SHP77 (cell line): ENCODE measurements at places on chromosomes 5 and 9.

DNA sequence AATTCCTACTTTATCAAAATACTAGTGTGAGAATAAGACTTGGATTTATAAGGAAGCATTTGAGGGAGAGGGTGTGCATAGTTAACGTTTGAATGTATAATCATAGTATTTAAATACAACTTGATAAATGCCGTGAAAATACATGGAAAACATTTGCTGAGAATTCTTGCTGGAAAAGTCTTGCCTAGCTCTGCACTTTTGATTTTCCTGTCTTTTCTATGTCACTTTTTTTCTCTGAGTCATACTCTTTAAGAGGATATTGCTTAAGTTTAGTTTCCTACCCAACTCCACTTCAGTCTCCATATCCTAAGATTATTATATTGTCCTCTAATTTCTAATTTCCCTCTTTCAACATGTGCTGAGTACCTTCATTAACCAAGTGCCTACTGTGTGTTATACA lies 616.6 kb upstream of the SEMA6A start:
- DNase-seq = no peak

DNA sequence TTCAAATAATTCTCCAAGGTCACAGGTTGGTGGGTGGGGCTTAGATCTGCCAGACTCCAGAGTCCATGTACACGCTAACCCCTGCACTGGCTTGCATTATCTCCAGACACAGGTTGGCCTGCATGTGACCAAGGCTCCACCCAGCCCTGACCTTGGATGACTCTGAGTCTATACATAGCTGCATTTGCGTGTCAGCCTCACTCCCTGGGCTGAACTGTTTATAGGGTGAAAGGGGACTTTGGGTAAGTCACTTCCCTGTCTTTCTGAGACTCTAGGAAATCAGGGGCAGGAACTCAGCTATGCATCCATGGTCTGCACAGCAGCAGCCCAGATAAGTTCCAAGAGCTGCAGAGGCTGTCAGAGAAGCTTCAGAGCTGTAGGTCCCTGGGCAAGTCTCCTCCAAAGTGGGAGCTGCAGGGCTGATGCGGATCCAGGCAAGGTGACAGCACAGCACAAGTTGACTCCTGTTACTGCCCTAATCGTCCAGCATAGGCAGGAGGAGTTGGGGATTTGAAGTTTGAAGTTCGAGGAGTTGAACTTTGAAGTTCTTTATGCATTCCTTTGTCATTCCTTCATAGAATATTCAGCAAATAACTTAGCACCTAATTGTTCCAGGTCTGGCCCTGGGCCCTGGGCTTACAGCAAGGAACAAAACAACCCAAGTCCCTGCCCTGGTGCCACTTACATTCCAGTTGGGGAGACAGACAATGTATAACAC lies 53.4 kb downstream of the SLC22A5 start:
- no peak for DNase-seq

GRCh38 chr9:136328622-136329041 lies 1.3 kb downstream of the GPSM1 start:
- no peak for DNase-seq

DNA sequence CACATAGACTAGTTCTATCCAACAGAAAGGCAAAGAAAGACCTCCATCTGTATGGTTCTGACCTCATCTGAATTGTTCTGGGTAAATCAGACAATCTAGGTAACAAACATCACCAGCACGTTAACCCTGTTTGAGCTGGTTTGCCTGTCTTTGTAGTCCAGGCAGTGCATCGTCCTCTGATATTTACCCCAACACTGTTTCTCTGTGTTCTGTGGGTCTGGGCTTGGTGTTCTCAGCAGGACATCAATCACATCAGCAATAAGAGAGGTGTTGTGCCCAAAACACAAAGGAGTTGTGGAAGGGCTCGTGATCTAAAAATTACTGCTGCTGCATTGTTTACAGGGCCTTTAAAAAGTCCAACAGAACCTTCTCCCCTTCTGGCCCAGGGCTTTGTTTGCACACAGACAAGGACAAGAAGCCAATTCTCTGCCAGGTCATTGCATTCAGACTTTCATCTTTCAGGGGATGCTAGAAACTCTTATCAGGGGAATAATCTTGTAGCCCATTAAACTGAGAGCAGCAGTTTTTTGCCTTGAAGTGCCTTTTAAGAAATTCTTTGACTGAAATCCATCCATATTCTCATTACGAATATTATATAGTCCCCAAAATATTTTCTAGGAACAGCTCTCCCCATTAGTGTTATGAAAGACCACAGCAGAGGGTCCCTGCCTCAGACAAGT lies 30.5 kb upstream of the MAP1B start:
- DNase-seq = no peak

DNA sequence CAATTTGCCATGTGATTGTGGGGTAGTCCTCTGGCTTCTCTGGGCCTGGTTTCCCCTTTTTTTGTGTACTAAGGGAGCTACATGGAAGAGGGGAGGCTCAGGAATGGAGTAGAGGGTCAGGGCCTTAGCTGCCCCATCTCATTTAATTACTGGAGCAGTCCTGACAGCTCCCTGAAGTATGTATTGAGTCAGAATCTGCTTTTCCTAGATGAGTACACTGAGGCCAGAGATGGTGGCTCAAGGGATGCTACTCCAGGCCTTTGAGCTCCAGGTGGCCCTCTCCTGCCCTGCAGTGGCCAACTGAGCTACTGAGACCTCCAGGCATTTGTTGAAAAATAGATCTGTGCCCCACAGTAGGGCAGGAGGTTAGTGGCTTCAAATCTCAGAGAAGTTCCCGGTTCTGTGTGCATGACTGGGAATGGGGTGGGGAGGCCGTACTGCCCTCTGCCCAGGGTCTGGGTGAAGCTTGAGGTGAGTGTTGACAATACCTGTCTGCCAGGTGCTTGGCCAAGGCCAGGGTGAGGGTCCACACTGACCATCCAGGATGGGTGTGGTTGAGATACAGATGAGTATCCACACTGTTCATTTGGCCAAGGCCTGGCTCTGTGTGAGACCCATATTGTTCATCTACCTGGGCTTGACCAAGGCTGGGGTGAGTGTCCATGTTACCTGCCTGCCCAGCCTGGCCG lies 45.7 kb downstream of the CXXC5 start:
- no peak for DNase-seq

DNA sequence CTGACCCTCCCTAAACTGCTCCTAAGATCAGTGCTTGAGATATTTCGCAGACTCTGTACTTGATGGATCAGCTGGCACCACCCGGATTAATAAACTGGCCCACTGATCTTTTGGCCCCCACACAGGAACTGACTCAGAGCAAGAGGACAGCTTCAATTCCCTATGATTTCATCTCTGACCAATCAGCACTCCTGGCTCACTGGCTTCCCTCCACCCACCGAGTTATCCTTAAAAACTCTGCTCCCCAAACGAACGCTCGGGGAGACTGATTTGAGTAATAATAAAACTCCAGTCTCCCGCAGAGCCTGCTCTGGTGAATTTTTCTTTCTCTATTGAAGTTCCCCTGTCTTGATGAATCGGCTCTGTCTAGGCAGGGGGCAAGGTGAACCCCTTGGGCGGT lies 36.5 kb upstream of the CD180 start:
- no peak for DNase-seq

- peak; percentile 86 for DNase-seq
Observed at GRCh38 chr5:14204785-14205321, 61.7 kb downstream of the TRIO start.

GRCh38 chr9:79210541-79211243 lies 361.1 kb upstream of the TLE4 start:
- no peak for DNase-seq

- no peak for DNase-seq
Observed at GRCh38 chr5:10577371-10578292, 13.8 kb downstream of the ANKRD33B start.

DNA sequence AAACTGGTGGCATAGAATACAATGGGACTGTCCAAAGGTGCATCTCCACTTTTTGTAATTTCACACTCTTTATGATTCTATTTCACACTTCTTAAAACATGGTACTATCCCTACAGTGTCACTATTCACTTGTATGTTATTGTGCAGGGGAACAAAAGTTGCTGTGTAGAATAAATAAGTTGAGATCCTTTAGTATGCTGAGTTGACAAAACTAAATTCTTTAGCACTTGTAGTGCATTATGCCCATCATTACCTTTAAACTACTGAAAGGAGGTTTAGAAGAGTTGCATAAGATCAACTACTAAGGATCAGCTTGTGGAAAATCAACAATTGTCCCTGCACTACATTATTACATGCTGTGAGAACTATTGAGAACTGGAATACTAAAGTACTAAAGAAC lies 1380.9 kb downstream of the PTPRD start:
- DNase-seq = no peak

- DNase-seq = no peak
Observed at GRCh38 chr5:95304711-95305110, 19.8 kb upstream of the MCTP1 start.

GRCh38 chr9:109320331-109320741 lies 523 bp downstream of the EPB41L4B start:
- DNase-seq = no peak

- no peak for DNase-seq
Observed at GRCh38 chr9:29730163-29730562, 2156.9 kb upstream of the C9orf72 start.

- no peak for DNase-seq
Observed at GRCh38 chr5:57174128-57174889, 450 bp downstream of the GPBP1 start.

GRCh38 chr9:112043423-112043822 lies 131.7 kb downstream of the SUSD1 start:
- DNase-seq = no peak

DNA sequence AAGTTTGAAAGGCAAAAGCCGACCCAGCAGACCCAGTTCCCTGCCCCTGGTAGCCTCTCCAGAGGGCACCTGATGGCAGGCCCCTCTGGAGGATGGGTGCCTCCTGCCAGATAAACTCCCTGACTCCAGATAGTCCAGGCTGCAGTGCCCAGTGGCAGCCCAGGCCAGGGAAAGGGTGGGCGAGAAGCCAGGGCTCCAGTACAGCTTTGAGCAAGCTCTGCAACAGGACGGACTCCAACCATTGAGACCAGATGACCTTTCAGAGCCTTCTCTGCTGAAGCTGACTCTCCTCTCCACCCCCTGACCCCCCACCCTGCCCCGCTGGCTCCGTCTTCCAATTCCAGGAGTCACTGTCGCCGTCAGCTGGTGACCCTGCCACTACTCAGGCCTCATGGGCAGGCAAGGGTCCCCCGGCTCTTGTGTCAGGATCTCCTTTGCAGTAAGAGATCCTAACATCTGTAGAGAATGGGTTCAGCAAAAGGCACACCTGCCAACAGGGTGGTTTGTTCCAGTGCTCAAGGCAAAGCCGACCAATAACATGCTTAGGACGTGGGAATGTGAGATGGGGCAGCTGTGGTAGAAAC lies 15.5 kb upstream of the FCN1 start:
- no peak for DNase-seq

- peak; percentile 83 for DNase-seq
Observed at GRCh38 chr5:66406761-66407336, 189.3 kb upstream of the MAST4 start.
